ENCODE measurements at places on chromosomes 6 and 20.

GRCh38 chr6:6942831-6943230 lies 164.9 kb upstream of the RREB1 start:
- DNase-seq: peak; percentile 83

DNA sequence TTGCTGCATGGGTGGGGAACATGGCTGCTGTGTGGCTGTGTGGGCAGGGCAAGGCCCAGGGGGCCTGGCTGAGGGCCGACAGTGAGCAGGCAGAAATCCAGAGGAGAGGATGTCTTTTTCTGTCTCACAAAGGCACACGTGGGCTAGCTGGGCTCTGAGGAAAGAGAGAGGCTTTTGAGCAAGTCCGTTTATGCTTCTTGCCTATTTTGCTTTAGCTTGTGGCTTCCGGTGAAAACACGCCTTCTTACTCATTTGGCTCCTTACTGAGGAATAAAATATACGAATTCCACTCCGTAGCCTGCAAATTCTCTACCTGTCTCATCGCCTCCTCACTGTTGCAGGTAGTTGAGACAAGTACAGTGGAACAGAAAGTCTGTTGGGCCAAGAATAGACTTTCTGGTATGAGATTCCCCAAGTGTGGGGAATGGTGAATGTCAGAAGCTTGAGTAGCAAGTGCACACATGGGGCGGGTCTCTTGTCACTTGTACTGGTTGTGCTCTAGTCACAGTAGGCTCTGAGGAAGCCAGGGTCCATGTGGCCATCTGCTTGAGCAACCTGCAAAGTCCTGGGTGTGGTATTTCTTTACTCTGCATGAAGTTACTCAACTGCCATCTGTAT lies 28.4 kb downstream of the WRNIP1 start:
- no peak for DNase-seq

DNA sequence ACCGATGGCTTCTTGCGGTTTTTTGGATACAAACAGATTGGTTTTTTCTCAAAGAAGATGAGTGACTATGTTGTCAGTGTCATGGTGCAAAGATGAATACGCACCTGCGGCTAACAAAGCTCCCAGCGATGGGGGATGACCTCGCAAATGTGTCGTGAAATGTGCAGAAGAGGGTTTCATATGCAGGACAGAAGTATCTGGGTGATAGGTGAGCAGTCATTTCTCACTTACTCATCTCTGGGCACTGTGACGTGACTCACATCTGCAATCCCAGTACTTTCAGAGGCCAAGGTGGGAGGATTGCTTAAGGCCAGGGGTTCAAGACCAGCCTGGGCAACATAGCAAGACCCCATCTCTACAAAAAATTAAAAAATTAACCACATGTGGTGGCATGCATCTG lies 216.3 kb downstream of the ERMARD start:
- DNase-seq: no peak

DNA sequence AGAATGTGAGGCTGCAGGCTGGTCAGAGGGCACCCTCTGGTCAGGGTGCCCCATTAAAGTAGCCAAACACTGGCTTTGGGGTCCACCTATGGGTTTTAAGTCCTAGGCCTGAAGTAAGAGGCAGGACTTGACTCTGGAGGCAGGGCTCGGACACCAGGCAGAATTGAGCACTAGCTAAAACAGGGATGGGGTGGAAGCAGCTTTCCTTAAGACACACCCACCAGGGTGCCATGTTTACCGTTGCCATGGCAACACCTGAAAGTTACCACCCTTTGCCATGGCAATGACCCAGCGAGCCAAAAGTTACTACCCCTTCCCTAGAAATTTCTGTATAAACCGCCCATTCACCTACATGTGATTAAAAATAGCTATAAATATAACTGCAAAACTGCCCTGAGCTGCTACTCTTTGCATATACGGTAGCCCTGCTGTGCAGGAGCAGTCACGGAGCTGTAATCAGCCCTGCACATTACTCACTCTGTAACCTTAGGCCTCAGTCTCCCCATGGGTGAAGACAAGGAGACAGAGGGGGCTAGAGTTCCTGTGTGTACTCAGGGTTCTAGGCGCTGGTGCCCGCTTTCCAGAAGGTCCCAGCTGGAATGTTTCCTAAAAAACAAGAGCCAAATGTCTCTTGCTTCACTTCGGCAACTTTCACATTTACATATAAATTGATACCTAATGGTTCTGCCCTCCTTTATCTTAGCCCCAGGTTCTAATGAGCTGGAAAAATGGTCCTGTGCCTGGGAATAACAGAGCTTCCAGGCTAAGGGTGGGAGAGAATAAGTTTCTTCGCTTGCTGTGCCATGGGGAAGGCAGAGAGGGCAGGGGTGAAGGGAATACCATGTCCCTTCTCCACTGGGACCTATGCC lies 27.2 kb upstream of the SRSF6 start:
- DNase-seq: no peak

- no peak for DNase-seq
Observed at GRCh38 chr6:34230653-34231371, 5.9 kb upstream of the HMGA1 start.

- DNase-seq: no peak
Observed at GRCh38 chr6:123962508-123962907, 158.8 kb downstream of the NKAIN2 start.

GRCh38 chr20:35404614-35405259 lies 7.0 kb downstream of the UQCC1 start:
- no peak for DNase-seq

DNA sequence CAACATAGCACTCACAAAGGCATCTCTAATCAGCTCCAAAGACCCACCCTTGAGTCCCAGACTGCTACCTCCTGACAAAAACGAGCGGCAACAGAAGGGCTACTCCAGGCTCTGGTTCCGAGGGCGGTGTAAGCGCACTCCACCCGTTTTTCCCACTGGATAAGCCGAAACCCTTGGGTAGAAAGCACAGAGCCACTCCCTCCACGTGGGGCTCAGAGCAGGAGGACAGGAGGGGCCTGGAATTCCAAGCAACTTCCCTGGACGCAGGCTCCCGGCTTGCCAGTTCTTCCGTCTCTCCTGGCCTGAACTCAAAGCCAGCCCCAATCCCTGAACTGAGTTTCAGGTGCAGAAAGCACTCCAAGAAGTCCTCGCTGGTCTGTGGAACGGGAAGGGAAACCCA lies 7.4 kb downstream of the GMEB2 start:
- no peak for DNase-seq

- DNase-seq: no peak
Observed at GRCh38 chr6:5994234-5994998, 12.3 kb downstream of the NRN1 start.

DNA sequence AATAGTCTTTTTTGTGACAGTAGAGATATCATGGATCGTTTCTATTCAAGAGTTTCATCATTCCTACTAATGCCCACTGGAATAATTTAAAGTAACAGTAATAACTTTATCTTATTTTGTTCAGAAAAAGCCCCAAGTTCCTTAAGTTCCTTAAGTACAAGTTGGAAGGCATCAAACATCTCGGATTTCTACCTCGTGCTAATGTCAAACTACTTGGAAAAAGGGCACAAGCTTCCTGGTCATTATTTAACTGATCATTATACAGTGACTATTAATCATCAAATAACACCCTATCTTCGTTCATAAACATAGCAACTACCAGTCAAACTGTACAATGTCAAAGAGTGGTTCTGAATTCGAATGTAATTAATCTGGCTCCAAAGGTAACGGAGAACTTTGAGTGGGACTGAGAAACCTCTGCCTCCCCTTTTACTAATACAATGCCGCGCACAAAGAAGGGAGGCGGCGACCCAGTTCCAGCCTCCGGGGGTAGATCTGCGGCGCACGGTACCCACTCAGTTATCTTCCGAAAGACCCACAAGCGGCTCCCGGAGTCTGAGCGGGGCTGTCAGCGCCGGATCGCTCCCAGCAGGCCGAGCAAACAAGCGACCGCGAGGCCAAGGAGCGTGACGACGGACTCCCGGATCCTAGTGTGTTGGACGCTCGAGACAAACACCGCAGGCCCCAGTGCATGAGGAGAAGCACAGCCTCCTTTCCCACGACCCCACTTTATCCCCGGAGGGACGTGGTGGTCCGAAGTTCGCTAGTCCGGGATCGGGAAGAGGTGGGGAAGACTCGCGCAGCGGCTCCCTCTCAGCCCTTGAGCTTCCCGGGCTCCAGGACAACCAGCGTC lies 716 bp downstream of the SHPRH start:
- DNase-seq: no peak

- DNase-seq: no peak
Observed at GRCh38 chr20:3515379-3516170, 44.8 kb downstream of the ATRN start.

DNA sequence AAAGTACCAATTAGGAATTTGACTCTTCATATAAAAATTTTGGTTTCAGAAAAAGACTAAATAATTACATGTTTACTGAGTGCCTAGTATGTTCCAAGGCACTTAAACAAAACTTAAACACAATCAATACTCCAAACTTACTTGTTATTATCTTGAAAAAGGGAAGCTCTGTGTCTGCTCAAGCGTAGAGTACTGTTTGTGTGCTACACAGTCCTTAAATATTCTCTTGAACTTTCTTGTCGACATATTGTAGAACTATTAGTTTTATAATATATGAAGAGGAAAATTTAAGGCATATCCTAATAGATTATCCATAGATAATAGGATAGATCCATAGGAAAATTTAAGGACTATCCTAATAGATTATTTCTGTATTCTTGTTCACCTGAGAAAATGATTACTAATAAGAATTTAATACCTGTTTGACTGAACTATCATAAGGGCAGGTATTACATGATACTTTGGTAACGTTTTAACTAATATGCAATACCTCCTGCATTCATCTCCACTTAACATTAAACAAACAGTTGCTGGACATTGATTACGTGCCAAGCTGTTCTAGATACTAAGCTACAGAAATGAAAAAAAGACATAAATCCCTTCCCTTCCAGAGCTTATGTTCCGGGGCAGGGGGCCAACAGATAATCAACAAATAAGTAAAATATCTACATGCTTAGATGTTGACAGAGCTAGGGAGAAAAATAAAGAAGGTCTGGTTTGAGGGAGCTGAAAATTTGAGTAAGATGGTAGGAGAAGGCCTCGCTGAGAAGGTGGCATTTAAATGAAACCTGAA lies 115.2 kb upstream of the BCLAF1 start:
- DNase-seq: no peak

GRCh38 chr6:152669895-152670294 lies 27.8 kb upstream of the MYCT1 start:
- DNase-seq: no peak

- DNase-seq: no peak
Observed at GRCh38 chr6:44614396-44614795, 226.9 kb downstream of the CDC5L start.

DNA sequence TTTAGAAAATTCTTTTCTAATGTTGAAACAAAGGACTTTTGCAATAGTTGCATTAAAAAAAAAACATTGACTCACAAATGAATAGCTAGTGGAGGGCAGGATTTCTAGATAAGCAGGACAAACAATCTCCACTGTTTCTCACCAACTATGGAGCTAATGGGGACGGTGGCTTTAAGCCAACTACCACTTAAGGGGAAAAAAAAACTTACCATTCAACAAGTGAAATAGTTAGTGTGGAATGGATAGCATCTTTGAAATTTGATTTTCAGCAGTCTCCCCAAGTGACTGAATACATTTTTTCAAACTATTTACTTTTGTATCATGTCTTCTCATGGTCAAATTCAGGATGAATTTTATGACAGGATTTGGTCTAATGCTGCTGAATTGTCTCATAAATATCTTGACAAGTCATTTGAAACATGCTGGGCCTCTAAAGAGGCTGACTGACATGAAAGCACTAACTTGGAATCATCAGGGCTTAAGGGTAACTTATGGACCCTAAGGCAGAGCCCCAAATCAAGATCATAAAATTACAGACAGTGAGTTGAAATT lies 100.5 kb downstream of the EYA4 start:
- no peak for DNase-seq

DNA sequence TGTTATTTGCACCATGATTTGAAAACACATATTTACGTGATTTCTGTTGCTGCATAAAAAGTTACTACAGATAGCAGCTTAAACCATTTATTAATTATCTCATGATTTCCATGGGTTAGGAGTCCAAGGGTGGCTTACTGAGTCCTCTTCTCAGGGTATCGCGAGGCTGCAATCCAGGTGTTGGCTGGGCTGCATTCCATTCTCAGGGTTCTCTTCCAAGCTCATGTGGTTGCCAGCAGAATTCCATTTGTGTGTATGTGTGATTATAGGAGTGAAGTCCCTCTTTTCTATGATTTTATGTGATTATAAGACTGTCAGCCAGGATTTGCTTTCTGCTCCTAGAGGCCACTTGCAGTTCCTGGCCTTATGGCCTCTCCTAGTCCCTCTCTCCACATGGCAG lies 135.1 kb downstream of the FAM83B start:
- no peak for DNase-seq

Measured in left hindlimb (tissue), 1 donor.